ENCODE measurements at places on chromosomes 11 and 22.

GRCh38 chr11:102318469-102318868 is 1.2 kb downstream of the BIRC3 start:
- DNase-seq = no peak

DNA sequence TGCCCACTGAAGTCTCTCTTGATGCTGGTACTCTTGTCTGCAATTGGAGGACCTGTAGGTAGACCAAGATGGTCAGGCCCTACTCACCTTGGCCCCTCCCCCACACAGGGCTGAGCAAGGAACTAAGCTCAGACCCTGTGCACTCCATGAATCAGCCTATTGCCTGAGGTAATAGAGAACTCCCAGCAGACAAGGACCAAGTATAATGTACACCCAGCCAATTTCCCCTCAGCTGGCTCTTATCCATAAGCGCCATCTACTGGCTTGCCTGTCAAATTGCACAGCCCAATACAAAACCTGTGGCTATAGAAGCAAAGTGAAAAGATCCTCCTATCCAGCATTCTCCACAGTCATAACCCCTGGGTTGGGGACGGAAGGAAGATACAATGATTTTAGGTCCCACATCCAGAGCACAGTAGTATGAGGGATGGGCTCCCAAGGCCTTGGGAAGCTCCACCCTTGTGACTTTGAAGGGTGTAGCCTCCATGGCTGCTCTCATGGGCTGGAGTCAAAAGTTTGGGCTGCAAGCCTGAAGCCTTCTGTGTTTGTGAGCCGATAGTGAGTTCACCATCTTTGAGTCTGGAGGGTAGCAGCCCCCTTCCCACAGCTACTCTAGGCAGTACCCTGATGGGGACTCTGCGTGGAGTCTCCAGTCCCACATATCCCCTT is 56.0 kb downstream of the GLYATL2 start:
- peak; percentile 2 for DNase-seq

DNA sequence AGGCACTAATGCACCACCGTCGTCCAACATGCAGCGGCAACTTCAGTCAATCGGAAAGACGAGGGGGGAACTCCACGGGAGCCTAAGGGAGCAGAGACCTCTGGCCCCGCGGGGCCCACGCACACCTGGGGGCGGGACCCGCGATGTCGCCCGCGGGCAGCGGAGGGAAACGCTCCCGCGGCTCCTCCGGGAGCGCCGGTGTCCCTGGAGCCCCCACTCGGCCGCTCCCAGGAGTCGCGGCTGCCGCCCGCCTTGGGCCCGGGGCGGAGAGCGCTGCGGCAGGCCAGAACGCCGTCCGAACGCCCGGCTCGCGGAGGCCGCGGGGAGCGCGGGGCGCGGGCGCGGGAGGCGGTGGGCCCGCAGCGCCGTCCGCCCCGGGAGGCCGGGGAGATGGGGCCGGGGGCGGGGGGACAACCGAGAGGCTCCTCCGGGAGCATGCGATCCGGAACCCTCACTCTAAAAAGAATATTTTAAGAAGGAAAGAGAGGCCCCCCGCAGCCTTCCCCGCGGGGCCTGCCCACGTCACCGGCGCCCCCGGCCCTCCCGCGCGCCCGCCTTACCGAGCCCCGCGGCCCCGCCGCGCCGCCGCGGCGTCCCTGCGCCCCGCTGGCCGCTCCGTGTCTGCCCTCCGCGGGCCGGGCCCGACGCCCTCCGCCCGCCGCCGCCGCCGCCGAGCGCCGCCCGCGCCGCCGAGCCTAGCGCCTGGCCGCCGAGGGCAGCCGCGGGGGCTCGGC is 86.6 kb upstream of the ARHGAP32 start:
- DNase-seq = no peak

- DNase-seq = peak; percentile 64
Measured at GRCh38 chr22:41574847-41575381, 14.1 kb downstream of the CSDC2 start.

DNA sequence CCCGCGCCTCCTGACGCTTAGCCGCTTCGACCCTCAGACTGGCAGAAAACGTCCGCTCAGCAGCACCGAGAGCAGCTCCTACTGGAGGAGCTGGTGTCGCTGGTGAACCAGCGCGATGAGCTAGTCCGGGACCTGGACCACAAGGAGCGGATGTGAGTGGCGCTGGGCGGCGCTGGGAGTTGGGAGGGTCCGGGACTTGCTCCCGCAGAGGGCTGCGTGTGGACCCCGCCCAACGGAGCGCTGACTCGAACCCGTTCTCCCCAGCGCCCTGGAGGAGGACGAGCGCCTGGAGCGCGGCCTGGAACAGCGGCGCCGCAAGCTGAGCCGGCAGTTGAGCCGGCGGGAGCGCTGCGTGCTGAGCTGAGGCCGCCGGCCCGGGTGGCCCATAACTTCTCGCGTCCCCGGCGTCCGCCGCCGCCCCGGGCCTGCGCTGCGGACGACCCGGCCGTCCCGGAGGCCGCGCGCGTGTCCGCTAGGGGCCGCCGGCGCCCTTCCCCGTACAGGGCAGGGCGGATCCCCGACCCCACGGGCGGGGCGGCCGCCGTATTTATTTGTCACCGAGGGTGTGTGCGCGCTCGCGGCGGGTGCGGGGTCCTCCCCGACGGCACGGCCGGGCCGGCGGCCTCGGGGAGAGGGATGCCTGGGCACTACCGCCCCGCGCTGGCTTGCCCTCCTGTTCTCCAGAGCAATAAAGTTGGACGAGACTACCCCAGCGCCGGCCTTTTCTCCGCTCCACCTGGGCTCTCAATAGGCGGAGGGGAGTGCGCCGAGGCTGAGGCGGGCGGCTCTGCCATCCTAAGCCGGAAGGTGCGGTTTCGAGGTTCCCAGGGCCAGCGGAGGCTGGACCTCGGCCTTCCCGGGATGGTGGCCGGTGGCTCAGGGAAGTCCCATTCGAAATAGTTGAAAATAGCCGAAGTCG is 3.4 kb downstream of the KCNK7 start:
- DNase-seq = no peak

DNA sequence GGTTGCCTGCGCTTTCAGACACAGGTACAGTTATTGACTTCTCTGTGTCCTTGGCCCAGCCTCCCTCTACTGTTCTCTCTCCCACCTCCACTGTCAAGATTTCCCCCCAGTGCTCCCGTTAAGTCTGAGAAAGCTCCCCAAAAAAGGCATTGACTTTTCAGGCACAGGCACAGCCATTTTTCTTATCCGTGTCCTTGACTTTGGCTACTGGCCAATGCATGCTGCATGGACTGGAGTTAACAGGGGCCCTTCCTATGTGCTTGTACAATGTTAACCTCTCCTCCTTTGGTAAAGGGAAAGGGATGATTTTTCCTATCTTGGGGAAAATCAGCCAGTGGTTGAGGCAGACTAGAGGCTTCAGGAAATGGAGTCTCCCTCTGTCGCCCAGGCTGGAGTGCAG is 4.3 kb downstream of the APOL5 start:
- DNase-seq = no peak

DNA sequence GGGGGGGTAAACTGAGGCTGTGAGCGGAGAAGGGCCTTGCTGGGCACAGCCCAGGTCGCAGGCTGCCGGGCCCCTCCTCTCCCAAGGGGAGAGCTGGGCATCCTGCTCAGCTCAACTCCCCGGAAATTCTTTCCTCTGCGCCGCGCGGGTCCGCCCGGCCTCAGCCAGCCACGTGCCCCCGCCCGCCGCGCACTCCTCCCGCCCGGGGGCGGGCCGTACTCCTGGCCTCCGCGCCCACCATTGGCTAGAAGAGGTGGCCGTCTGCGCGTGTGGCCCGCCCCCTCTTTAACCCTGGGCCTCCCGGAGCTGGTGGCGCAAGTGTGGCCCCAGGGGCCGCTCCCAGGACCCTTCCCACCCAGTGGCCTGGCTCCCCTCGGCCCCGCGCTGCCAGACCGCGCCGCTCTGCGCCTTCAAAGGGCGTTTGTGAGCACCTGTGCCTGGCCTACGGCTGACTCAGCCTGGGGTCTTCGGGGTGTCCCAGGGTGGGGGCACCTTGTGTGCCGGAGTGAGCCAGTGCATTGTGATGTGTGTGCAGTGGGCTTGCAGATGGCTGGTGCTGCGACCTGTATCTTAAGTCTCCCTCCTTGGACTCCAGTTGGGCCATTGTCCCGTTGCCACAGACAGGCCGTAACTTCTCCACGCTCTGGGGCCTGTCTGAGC is 2.0 kb downstream of the MRGPRF start:
- peak; percentile 77 for DNase-seq

- DNase-seq = no peak
Measured at GRCh38 chr11:32094923-32095322, 4.0 kb downstream of the RCN1 start.

DNA sequence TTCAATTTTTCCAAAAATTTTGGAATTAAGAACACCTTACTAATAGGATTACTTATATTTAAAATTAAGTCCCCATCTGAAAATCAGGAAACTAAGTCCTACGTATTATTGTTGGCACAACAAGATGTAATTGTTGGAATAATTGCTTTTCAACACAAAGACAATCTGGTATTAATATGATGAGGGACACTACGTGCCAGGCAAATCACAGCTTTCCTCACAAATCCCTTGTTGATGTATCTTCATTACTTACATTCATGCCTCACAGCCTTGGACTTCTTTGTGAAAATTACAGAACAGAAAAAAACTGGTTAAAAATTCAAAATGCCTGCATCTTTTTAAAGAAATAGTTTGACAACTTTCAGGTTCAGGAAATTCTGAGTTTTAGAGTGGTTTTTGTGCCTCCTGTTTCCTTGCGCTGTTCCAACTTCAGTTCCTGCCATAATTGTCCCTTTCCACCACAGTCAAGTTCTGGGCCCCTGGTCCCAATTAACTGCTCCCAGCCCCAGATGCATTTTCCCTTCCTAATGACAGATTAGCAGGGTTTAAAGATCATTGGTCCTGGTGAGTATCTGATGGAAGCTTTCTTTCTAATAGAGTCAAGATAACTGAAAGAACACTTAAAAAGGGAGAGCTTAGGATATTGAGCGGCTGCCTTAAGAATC is 23.3 kb upstream of the CCDC34 start:
- DNase-seq = no peak

DNA sequence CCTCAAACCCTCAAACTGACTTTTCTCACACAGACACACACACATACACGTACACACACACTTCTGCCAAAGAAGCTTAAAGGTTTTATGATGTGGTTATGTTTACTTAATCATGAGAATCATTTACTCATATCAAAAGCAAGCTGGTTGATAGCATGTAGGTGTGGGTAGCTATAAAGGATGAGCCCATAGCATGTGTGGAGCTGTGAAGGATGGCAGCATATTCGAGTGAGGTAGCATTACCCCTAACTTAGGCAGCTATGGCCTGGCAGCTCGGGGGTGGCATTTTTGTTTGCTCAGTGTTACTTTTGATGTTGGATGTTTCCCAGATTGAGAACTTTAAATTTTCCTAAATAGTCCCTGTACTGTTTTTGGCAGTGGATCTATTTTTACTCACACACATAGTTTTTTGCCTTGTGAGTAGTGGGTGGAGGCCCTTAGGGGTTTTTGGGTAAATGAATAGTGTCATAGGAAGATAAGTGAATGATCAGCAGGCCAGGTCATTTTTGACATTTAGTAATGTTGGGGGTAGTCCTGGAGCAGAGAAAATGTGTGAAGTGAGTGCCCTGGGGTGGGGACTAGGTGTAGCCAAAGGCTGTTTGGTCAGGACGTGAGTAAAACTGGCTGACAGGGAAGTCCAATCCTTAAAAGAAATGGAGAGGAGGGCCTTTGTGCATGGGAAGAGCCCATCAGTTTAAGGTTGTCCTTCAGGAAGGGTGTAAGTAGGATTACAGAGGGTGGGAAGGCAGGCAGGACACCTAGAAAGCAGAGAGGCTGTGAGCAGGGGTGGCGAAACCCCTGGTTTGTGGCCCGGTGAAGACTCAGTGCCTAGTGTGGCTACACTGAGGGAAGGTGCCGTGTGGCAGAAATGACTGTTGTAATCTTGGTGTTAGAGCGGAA is 7.1 kb downstream of the YWHAH start:
- DNase-seq = no peak

- DNase-seq = no peak
Measured at GRCh38 chr11:133123796-133124195, 408.5 kb downstream of the OPCML start.

DNA sequence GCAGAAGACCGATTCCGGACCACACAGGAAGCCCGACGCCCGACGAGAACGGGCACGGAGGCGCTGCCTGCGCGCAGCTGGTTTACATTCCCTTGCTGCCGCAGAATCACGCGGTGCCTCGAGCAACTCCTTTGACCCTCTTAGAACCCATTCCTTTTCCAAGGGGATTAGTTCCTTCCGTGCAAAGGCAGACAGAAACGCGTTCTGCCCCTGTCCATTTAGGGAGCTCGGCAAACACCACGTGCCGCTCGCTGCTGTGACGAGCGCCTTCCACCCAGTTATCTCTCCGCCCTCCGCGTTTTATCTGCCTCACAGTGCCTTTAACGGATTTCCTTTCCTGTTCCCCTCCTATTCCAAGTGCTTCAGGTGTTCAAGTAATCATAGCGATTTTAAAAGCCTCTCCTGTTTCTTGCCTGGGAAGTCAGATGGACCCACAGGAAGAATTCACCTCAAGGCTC is 24.1 kb upstream of the MICAL3 start:
- DNase-seq = no peak

- DNase-seq = no peak
Measured at GRCh38 chr11:78929207-78929905, 354.7 kb upstream of the NARS2 start.

DNA sequence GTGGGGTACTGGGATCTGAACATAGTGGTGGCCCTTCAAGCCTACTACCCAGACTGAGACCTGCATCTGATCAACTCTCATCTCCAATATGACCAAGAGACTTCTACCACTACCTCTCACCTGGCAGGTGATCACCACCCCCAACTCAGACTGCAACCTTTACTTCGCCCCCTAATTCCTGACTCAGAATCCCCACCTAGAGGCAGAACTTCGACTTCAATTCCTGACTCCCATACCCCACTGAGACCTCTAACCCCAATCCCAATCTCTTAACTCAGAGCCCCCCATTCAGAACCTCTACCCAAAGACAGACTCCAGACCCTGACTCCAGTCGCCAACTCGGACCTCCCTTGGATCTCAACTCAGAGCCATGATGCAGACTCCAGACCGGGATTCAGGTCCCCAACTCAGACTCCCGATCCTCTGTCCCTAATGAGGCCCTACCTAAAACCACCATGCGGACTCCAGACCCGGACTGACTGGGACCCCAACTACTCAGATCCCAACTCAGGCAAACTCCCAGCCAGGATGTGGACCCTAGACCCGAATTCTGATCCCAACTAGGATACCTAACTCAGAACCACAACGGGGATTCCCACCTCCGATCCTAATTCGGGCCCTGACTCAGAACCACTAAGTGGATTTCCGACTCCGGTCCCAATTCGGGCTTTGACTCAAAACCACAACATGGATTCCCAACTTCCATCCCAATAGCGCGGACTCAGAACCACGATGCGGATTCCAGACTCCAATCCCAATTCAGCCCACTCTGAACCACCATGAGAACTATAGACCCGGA is 1.2 kb downstream of the KCNQ1OT1 start:
- no peak for DNase-seq

DNA sequence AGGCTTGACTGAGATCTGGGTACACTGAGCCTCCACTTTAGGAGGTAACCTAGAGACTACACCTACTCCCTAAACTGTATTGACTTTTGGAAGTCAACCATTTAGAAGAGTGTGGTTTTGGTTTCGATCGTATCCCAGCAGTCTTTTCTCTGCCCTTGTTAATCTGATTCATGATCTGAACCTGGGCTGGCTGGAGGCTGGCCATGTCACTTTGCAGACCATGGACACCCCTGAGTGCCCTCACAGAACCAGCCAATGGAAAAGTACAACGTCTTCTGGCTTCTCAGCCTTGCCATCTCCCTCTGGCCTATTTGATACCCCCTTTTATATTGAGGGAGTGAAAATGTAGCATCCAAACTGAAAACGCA is 10.8 kb downstream of the EHF start:
- DNase-seq = no peak

- DNase-seq = no peak
Measured at GRCh38 chr11:27582621-27583020, 76.1 kb upstream of the LIN7C start.
